ENCODE measurements at places on chromosomes 4 and X. TPM values are rescaled to one million over a fixed set of nuclear protein-coding genes. Genes with fewer than 3 reads are reported as not detected.

The KDR gene
- 260 TPM for total RNA-seq

The NAA10 gene
- 46.9 TPM for total RNA-seq

The BTC gene
- total RNA-seq, result 0.06 TPM

The GABRE gene
- total RNA-seq, result 2.4 TPM

The ARMCX4 gene
- 9.9 TPM for total RNA-seq

The TENM3 gene
- 46.7 TPM for total RNA-seq

Measured in bladder microvascular endothelial cell (primary cell).